NCI-H1694 treated with DMSO at 0.1 percent for 48 hours (cell line): ENCODE measurements at places on chromosomes 1 and 21.

GRCh38 chr1:9302745-9303524, 10.2 kb downstream of the SPSB1 start:
- DNase-seq = no peak

GRCh38 chr1:247376659-247377058, 39.3 kb upstream of the NLRP3 start:
- no peak for DNase-seq

GRCh38 chr1:46168477-46168876, 6.4 kb upstream of the TSPAN1 start:
- DNase-seq = no peak

DNA sequence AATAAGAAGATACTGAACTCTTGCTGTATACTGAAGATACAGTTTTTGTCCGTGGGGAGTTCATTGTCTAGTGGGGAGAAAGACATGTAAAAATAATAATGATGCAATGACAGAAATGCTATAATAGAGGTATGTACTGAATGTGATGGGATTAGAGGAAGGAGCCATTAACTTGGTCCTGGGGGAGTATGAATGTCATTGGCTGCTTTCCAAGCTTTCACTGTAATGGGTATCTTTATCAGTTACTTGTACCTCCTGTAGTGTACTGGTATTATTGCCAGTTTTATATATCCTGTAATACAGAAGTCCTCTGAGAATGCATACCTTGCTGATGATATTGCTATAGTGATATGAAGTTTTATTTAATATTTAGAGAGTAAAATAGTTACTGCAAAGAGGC, 7.4 kb downstream of the BTBD8 start:
- DNase-seq = no peak

DNA sequence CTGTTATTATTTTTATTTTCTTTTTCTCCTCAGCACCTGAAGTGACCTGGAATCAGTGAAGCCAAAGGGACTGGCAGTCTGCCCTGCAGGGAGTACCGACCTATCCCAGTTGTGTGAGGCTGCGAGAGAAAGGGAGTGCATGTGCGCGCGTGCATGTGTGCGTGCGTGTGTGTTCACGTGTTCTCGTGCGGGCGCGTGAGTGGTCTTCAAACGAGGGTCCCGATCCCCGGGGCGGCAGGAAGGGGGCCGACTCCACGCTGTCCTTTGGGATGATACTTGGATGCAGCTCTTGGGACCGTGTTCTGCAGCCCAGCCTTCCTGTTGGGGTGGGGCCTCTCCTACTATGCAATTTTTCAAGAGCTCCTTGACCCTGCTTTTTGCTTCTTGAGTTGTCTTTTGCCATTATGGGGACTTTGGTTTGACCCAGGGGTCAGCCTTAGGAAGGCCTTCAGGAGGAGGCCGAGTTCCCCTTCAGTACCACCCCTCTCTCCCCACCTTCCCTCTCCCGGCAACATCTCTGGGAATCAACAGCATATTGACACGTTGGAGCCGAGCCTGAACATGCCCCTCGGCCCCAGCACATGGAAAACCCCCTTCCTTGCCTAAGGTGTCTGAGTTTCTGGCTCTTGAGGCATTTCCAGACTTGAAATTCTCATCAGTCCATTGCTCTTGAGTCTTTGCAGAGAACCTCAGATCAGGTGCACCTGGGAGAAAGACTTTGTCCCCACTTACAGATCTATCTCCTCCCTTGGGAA, 123.3 kb downstream of the PRDM2 start:
- DNase-seq = no peak

DNA sequence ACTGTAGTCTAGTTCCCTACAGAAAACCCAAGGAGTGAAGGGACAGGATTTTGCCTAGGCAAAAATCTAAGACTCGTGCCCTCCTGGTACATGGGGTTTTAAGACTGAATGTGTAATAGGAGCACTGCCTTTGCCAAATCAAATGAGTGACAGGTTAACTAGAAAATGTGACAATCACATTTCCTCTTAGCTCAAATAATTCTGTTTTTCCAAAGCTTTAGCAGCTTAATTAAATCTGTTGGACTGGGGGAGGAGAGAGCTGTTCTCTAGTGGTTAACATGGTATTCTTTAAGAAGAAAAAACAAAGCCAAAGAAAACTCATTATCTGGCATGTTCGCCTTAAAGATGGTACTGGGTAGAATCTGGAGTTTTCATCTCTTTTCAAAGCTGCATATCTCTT, 12.6 kb downstream of the FNDC5 start:
- DNase-seq = no peak

DNA sequence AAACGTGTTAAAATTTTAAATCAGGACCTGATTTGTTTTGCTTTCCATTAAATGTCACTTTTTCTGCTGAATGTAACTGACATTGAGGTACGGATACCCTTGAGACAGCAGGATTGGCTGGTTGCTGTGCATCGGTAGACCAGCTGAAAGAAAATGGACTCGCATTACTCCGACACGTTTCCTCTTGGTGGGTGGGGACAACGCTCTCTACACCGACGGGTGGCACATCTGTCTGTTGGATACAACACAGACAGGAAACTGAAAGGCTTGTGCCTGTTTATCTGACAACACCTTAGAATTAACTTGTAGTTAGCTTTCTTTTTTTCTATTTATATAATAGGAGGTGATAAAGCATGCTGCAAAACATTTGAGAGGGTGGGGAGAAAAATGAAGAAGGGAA, 19.4 kb downstream of the PRPF38A start:
- DNase-seq = no peak

DNA sequence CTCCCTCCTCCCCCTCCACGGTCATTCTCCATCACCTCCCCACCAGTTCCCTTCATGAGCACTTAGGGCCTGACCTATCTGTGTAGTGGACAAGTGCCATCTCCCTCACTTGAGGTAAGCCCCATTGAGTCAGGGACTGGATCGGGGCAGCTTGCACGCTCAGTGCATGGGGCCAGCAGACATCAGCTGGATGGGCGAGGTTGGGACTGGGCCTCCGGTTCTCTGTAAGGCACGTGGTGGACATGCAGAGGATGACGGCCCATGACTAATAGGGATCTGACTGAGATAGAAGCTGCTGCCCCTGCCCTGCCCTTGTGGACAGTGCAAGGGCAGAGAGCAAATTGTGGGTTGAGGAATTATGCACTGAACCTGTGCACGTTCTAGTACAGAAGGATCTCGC, 120.4 kb upstream of the C1orf174 start:
- no peak for DNase-seq

GRCh38 chr1:175287377-175287776, 94.8 kb upstream of the KIAA0040 start:
- no peak for DNase-seq

- DNase-seq = no peak
Observed at GRCh38 chr1:214444182-214444939, 107.0 kb downstream of the PTPN14 start.

DNA sequence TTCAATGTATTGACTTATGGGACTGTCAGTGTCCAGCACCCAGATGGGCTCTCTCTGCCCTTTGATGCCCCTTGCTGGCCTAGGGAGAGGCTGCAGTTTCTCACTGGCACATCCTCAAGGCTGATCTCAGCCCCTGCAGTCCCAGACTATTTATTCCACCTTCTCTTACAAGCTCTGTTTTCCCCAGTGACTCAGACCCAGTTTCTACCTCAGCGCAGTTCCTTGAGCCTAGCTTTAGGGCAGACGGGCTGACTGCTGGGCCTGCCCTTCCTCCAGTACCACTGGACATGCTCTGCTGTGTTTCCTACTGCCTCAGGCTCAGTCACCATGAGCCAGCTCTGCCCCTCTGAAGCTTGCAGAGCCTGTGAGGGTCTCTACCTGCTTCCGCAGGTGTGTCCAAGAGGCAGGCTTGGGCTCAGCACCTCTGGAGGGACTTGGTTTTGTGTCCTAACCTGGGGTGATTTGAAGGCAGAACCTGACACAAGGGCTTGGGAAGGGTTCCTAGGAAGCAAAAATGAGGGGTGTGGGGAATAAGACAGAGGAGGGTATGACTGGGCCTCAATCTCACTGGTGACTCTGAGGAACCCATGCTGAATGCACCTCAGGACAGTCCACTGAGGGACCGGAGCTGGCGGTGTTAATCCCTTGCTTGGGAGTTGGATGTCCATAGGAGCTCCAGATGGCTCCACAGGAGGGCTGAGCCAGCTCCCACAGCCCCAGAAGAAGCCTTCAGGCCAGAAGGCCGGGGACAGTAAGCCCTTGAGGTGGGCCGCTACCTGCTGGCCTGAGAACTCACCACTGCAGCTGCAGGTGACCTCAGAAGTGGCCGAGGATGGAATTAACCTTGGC, 689.9 kb downstream of the MATN1 start:
- DNase-seq = no peak

DNA sequence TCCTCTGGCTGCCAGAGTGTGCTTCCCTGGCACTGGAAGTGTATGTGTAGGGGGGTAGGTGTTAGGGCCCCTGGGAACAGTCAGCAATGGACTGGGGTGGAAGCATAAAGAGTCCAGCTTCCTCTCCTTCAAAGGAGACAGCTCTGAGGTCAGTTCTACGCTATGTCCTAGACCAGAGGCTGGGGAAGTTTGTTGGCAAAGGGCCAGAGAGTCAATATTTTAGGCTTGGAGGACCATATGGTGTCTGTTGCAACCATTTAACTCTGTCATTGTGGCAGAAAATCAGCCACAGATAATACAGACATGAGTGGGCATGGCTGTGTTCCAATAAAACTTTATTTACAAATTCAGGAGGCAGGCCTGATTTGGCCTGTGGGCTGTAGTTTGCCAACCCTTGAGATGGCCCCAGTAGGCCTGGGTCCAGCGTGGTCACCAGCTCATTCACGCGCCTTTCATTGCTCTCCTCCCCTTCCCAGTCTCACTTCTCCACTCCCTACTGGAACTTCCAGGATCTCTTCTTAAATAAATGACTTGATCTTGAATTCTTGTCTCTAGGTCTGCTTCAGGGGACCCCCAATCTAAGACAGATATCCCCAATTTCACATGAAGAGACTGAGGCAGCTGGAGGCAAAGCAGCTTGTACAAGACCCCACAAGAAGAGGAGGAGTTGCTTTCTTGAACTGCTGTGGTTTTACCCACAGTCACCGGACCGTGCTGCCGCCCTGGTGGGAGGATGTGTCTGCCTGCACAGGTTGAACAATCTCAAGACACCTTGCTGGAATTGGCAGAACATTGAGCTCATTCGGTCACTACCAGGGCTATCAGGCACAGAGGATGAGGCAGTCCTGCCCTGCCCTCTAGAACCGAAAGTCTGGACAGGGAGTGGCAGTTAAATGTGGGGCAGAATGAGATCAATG, 162.4 kb upstream of the POU3F1 start:
- peak; percentile 39 for DNase-seq

DNA sequence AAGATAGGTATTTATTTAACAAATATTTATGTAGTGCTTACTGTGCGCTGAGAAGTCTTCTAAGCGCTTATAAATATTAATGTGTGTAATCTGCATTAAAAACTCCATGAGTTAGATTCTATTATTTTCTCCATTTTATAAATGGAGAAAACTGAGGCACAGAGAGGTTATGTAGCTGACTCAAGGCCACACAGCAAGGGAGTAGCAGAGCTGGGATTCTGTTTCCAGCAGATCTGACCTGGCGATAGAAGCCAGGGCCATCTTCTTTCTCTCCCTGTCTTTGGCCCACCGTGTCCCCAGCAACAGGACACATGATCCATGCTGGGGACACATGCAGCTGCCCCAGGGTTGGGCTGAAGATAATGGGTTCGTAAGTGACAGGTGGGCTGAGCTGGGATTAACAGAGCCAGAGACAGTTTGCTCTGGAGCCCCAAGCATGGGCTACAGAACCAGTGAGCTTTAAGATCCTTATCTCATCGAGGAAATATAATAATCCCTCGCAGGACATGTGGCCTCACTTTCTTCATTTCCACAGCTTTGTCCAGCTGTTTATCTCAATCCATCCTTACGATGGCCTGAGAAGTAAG, 30.3 kb downstream of the IGSF21 start:
- DNase-seq = no peak

DNA sequence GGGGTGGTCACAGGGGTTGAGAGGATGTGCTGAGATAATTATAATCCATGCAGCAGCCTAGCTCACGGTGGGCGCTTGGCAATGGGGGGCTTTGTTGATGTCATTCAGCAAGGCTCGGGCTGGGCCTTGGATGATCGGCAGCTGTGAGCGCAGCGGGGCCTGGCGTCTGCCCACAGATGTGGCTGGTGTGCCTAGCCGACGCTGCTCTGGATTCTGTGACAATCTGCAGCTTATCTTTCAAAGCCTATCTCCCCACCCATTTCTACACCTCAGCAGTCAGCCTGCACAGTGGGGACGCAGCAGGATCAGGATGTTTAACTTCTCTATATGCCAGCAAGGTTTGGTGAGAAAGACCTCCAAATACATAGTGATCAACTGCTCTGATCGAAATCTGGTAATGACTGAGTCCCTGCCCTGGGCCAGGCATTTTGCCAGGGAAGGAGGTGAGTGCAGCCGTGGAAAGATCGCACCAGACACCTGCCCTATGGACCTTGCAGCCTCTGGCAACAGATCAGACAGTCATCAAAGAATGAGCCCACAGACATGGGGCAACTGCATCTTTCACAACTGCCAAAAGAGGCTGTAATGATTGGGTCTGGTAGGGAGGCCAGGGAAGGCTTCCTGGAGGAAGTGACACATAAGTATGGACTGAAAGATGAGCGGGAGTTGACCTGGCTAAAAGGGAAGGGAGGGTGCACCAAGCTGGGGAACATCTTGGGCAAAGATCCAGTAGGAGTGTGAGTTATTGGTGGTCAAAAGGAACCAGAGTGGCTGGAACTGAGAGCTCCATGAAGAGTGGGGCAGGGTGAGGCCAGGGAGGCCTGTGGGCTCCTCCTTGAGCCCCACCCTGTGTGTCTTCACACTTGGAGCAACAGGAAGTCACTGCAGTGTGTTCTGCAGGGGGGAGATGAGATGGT, 35.3 kb downstream of the EPHB2 start:
- no peak for DNase-seq

DNA sequence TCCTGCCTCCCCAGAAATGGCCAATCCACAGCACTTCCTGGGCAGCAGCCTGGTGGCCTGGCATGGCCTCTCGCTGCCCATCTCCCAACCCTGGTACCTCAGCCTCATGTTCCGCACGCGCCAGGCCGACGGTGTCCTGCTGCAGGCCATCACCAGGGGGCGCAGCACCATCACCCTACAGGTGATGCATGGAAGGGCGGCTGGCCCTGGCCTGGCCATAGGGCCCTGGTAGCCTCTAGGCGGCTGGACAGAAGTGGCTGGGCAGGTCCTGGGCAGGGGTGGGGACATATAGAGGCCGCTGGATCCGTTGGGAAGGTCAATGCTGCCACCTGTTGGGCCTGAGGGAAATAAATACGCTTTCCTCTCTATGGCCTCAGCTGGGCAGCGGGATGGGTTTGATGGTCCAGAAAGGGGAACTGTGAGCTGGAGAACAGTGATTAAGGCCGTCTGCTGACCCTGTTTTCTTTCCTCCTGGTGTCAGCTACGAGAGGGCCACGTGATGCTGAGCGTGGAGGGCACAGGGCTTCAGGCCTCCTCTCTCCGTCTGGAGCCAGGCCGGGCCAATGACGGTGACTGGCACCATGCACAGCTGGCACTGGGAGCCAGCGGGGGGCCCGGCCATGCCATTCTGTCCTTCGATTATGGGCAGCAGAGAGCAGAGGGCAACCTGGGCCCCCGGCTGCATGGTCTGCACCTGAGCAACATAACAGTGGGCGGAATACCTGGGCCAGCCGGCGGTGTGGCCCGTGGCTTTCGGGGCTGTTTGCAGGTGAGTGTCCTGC, 14.4 kb downstream of the CELSR2 start:
- DNase-seq = peak; percentile 57
